ENCODE measurements at places on chromosomes 4 and X. TPM values are rescaled to one million over a fixed set of nuclear protein-coding genes. Genes with fewer than 3 reads are reported as not detected.

DNA sequence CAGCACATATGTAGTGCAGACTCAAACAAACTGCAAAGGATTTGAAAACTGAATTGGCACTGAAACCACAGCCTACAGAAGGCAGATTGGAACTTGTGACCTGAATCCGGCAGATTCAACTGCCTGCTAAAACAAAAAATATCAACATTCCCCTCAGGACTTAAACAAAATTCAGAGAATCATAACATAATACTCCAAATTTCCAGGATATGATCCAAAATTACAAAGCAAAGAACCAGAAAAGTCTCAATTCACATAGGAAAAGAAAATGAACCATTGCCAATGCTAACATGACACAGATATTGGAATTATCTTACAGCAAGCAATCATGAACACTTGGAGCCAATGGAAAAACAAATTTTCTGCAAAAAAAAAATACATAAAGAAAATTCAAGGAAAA lies 250.4 kb downstream of the PRDM5 start:
- DNase-seq = no peak
- H3K27ac ChIP-seq = no peak overlapping the region
- H3K4me3 ChIP-seq = no peak overlapping the region
- no peaks in the 10 kb centered on the region for H3K4me1 ChIP-seq

DNA sequence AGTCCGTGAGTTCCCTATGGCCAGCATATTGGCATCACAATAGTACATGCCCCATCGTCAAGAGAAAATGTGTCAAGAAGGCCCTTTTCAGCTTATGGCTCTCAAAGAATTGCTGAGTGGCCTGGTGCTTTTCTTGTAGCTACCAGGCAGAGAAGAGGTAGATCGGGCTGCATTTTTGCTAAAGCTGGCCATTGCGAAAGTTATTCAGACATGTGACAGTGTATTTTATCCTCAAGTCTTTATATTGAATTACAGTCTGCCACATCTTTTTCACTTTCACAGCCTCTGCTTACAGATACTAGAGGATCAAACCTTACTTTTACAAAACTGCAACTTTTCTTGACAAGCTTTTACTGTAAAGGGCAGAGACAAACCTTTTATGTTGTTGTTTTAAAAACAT lies 261.5 kb upstream of the IGFBP7 start:
- no peak overlapping the region for H3K4me3 ChIP-seq
- H3K27me3 ChIP-seq = no peaks in the 10 kb centered on the region
- no peaks in the 10 kb centered on the region for H3K4me1 ChIP-seq
- no peak for DNase-seq
- no peaks in the 10 kb centered on the region for H3K36me3 ChIP-seq

- H3K4me1 ChIP-seq = no peaks in the 10 kb centered on the region
- H3K36me3 ChIP-seq = no peaks in the 10 kb centered on the region
- H3K4me3 ChIP-seq = no peak overlapping the region
- no peak for DNase-seq
- H3K27me3 ChIP-seq = no peaks in the 10 kb centered on the region
- H3K27ac ChIP-seq = no peak overlapping the region
These were observed 263.6 kb downstream of the HS3ST1 start for GRCh38 chr4:11165052-11165451.

DNA sequence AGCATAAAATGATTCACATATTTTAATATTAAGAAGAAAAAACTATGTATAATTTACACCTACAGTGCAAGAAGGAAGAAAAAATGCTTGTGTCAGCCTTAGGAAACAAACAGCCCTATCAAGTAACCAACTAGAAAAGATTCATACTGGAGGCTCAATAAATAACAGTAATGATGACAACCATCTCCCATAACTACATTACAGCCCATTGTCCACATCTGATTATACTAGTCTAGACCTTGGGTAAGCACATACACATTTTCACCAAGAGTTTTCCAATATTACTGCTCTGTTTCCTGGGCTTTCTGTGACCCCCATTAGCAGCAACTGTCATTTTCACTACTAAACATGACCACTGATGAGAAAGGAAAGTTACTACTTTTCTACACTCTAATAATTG lies 169.7 kb downstream of the MAB21L2 start:
- no peak overlapping the region for H3K4me3 ChIP-seq
- H3K27me3 ChIP-seq = no peaks in the 10 kb centered on the region
- no peak overlapping the region for H3K27ac ChIP-seq
- H3K36me3 ChIP-seq = no peaks in the 10 kb centered on the region
- H3K4me1 ChIP-seq = no peaks in the 10 kb centered on the region

GRCh38 chrX:151737494-151737893 lies 2.9 kb downstream of the CNGA2 start:
- no peak overlapping the region for H3K27ac ChIP-seq
- no peak for DNase-seq
- no peak overlapping the region for H3K4me3 ChIP-seq

DNA sequence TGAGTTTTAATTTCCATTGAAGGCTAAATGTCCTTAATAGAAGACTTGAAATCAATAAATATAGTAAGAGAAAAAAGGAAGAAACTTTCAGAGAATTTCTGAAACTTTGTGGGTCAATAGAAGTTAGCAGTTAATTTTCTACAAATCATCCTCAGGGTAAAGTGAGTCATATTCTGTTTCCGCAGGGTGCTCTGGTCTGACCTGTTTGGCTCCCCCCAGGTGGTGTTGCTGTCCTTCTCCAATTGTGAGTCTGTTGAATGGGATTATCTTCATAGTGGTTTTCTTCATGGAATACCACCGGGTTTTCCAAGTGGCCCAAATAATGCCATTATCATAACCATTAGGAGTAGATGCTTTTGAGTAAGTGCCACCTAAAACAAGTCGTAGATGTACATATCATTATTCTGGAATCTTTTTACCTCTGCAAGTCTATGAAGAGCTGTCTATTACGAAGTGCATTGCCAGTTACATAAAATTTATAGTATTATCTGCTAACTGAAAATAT lies 7.7 kb downstream of the FGG start:
- H3K36me3 ChIP-seq = no peaks in the 10 kb centered on the region
- no peaks in the 10 kb centered on the region for H3K27me3 ChIP-seq
- DNase-seq = no peak

DNA sequence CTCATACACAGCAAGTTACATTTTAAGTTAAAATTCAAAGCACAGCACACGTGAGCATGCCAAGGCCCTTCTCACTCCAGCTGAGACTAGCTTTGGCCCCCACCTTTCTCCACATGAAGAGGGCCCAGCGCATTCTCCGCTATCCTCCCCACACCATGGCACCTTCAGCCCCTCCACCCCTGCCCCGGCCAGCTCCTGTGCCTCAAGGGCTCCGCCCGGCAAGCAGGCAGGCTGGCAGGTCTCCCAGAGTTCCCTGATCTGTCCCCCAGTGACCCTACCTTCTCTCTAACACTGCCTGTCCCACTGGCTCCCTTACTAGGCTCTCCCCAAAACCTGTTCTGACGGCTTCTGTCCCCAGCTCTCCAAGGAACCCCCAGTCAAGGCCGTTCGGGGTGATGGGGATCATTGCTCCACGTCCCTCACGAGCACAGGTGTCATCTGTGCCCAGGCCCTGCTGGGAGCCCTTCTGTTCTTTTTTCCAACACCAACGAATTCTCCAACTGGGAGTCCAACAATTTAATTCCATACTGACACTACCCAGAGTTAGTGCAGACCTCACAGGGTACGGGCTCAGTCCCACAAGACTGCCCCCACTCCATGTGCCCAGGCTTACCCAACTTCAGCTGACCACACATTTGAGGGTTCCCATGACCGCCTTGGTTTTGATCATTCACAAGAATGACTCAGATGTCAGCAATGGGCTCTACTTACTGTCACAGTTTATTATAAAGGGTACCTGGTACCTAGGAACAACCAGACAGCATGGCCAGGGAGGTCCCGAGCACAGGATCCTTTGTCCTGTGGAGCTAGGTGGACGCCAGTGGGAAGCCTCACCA lies 4.2 kb downstream of the LETM1 start:
- peak overlapping the region; percentile 15 for H3K27ac ChIP-seq
- H3K4me3 ChIP-seq = no peak overlapping the region
- no peaks in the 10 kb centered on the region for H3K36me3 ChIP-seq
- H3K27me3 ChIP-seq = no peaks in the 10 kb centered on the region
- DNase-seq = peak; percentile 31
- H3K4me1 ChIP-seq = peaks cover 50% of the 10 kb centered on the region

DNA sequence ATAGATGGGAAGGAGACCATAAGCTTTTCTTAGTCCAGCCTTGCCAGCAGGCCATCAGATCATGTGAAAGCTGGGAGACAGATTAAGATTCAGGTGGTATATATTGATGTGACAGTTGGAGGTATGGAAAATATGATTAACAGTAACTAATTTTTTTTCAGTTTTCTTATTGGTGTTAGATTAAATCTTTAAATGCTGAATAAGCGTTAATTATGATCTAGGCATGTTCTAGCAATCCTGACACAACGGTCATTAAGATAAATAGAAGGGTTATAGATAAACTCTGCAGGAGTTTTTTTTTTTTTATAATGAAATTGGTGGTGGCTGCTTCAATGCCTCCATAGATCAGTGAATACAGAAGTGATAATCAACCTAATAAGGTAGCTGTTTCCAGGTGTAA lies 649.5 kb upstream of the TENM3 start:
- DNase-seq = no peak
- H3K27me3 ChIP-seq = no peaks in the 10 kb centered on the region
- H3K4me3 ChIP-seq = no peak overlapping the region
- no peak overlapping the region for H3K27ac ChIP-seq

GRCh38 chr4:20926529-20926928 lies 226.3 kb downstream of the PACRGL start:
- no peaks in the 10 kb centered on the region for H3K4me1 ChIP-seq
- no peaks in the 10 kb centered on the region for H3K27me3 ChIP-seq
- H3K27ac ChIP-seq = no peak overlapping the region
- DNase-seq = no peak
- H3K4me3 ChIP-seq = no peak overlapping the region

- no peak for DNase-seq
- no peaks in the 10 kb centered on the region for H3K4me1 ChIP-seq
- H3K4me3 ChIP-seq = no peak overlapping the region
- H3K27ac ChIP-seq = no peak overlapping the region
- no peaks in the 10 kb centered on the region for H3K36me3 ChIP-seq
- no peaks in the 10 kb centered on the region for H3K27me3 ChIP-seq
These were observed 141.4 kb downstream of the GALNTL6 start for GRCh38 chr4:171954650-171955049.

DNA sequence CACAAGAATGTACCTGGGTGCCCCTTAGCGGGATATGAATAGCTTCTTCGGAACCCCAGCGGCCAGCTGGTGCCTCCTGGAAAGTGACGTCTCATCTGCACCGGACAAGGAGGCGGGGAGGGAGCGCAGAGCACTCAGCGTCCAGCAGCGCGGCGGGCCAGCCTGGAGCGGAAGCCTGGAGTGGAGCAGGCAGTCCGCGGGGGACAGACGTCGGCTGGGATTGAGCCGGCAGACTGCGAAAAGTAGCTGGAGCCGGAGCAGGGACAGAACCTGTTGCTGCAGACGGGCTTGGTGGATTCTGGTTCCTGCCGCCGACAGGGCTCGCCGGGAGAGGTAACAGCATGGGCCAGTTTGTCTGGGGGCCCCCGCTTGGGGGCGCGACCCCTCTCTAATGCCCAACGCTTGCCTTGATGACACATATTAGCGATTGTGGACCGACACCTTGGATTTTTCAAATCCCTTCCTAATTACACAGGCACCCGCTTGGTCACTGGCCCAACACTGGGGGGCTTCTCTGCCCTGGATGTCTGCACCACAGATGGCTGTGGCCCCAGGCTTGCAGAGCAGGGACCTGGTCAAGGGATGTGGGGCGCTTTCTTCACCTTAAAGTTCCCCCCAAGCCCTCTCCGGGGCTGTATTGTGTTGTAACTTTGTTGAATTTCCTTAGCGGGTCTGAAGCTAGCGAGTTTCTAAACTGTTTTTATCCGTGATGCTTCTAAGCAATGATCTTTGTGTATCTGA lies at the start of gene NPFFR2:
Gene NPFFR2 (plus strand): TSS at position 133 of the 741 bp plus-strand sequence. CDS start 96,592 bp downstream, outside the sequence.
- no peaks in the 10 kb centered on the region for H3K36me3 ChIP-seq
- no peak within 1 kb of the TSS for H3K27ac ChIP-seq
- H3K4me1 ChIP-seq = peaks cover 9% of the 10 kb centered on the region

DNA sequence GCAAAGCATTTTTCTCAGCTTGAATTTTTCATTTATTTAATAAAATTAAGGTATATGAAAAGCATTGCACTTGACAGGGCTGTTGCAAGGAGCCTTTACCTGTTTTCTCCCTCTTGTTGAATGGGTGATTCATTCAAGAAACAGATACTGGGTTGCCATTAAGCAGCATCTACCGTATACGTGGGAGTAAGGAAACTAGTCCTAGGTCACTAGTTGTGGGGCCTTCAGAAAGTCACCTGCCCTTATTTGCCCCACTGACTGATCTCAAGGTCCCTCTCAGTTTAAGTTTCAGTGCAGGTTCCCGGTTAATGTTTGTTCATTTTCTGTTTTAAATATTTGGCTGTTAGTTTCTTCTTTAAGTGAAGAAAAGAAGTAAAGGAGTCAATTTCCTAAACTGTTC lies 34.0 kb downstream of the LHFPL1 start:
- no peak for DNase-seq
- H3K36me3 ChIP-seq = no peaks in the 10 kb centered on the region
- no peak overlapping the region for H3K4me3 ChIP-seq
- no peaks in the 10 kb centered on the region for H3K4me1 ChIP-seq
- H3K27me3 ChIP-seq = no peaks in the 10 kb centered on the region

ATP6AP1 gene
- 51.4 TPM for total RNA-seq

DNA sequence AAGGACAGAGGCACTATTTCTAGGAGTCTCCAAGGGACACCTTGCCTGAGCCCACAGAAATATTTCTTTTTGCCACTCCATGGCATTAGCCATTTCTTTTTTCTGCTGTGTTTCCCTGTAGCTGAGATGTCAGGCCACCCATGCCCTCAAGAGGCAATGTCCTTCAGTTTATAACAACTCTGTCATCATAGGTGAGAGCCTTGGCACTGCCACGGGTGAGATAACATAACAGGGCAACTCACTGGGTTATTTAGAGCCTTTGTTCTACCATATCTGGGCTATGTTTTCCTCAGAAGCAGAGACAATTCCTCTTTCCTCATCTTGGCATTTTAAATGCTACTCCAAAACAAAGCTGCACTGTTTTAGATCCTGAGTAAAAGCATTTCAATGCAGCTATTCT lies 99.9 kb upstream of the MAOA start:
- H3K4me1 ChIP-seq = peaks cover 18% of the 10 kb centered on the region
- no peak for DNase-seq
- no peak overlapping the region for H3K27ac ChIP-seq
- H3K27me3 ChIP-seq = no peaks in the 10 kb centered on the region
- H3K4me3 ChIP-seq = no peak overlapping the region
- no peaks in the 10 kb centered on the region for H3K36me3 ChIP-seq

- no peak overlapping the region for H3K27ac ChIP-seq
- H3K4me1 ChIP-seq = no peaks in the 10 kb centered on the region
- H3K36me3 ChIP-seq = no peaks in the 10 kb centered on the region
- H3K27me3 ChIP-seq = no peaks in the 10 kb centered on the region
- no peak for DNase-seq
- H3K4me3 ChIP-seq = no peak overlapping the region
These were observed 47.8 kb downstream of the TMA16 start for GRCh38 chr4:163542275-163542674.

RHOXF1 gene
- total RNA-seq = not detected

CT47B1 gene
- not detected for total RNA-seq

GPR143 gene
- total RNA-seq = 0.99 TPM

DUSP21 gene
- not detected for total RNA-seq

GRCh38 chrX:147498796-147499195 lies 412.9 kb upstream of the FMR1 start:
- no peaks in the 10 kb centered on the region for H3K36me3 ChIP-seq
- no peak for DNase-seq
- no peaks in the 10 kb centered on the region for H3K4me1 ChIP-seq
- no peaks in the 10 kb centered on the region for H3K27me3 ChIP-seq

GRCh38 chr4:16133406-16133805 lies 49.6 kb upstream of the PROM1 start:
- no peak for DNase-seq
- no peaks in the 10 kb centered on the region for H3K36me3 ChIP-seq
- no peaks in the 10 kb centered on the region for H3K27me3 ChIP-seq
- peaks cover 15% of the 10 kb centered on the region for H3K4me1 ChIP-seq
- no peak overlapping the region for H3K27ac ChIP-seq
- H3K4me3 ChIP-seq = no peak overlapping the region

All from body of pancreas (tissue), 4 donors.